T-helper 9 cell (primary cell): ENCODE measurements at places on chromosomes 7 and 10.

GRCh38 chr10:132506711-132507408, 30.7 kb upstream of the INPP5A start:
- no peak for DNase-seq

- no peak for DNase-seq
Observed at GRCh38 chr10:25483999-25484398, 309.2 kb downstream of the GPR158 start.

DNA sequence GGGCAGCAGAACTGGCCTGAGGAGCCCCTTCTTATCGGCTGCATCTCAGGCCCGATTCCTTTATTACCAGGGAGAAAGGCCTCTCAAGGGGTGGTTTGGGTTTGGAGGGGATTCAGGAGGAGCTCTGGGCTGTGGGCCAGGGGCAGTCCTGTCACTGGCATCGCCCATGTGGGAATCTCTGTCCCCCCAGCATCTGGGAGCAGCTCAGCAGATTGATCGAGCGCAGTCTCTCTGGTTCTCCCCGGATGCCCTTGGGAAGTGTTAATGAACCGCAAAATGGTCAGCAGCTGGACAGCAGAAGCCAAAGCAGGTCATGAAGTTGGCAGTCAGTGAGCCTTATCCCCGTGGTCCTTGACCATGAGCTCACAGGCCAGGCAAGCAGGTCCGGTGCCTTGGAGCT, 104.4 kb upstream of the ANLN start:
- DNase-seq = no peak

GRCh38 chr7:85471740-85472139, 284.9 kb upstream of the SEMA3D start:
- DNase-seq = no peak

DNA sequence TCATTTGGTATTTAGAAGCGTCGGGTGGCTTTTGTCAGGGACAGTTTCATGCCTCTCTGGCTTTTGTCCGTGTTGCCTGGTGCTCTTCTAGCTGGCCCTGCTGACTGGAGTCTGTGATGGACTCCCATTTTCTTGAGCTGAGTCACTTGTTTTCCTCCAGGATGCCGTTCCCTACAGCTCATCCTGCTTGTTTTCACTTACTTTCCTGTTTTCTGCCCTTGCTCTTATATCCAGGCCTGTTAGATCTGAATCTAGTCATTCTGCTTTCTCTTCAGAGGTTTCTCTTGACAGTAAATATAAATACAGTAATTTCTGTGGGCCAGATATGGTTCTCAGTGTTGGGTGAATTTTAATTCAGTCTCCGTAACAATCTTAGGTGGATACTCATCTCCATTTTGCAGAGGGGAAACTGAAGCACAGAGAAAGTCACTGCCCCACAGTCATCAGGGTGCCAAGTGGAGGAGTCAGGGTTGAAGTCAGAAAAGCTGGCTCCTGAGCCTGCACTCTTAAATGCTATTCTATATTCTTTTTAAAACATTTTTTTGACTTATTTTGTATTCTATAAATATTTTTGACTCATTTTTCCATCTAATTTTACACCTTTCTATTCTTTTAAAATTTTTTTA, 85.4 kb downstream of the CCNY start:
- no peak for DNase-seq

- DNase-seq = no peak
Observed at GRCh38 chr10:128062331-128062880, 63.8 kb downstream of the MKI67 start.

DNA sequence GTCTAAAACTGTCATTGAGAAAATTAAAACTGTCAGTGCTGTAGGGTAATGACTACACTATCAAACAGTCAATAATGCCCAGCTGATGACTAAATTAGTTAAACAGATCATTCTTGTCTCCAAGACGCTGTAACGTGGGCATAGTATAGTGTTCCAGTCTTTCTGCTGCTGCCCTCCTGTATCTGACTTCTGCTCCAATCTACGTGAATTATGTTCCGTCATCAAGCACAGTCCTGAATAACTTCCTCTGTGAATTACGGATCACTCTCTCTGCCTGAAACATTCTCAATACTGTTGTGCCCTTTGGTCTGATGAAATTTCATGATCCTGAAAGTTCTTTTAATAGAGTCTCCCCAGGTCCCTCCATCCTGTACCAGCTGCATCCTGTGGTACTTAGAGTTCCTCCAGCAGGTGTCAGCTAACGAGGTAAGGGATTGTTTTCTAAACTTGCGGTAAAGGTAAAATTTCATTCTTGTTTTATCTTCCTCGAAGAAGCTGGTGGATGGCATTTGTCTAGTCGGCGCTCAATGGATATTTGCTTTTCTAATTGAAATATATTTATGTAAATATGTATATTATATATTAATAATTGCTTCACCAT, 393.5 kb upstream of the ADARB2 start:
- DNase-seq = no peak

DNA sequence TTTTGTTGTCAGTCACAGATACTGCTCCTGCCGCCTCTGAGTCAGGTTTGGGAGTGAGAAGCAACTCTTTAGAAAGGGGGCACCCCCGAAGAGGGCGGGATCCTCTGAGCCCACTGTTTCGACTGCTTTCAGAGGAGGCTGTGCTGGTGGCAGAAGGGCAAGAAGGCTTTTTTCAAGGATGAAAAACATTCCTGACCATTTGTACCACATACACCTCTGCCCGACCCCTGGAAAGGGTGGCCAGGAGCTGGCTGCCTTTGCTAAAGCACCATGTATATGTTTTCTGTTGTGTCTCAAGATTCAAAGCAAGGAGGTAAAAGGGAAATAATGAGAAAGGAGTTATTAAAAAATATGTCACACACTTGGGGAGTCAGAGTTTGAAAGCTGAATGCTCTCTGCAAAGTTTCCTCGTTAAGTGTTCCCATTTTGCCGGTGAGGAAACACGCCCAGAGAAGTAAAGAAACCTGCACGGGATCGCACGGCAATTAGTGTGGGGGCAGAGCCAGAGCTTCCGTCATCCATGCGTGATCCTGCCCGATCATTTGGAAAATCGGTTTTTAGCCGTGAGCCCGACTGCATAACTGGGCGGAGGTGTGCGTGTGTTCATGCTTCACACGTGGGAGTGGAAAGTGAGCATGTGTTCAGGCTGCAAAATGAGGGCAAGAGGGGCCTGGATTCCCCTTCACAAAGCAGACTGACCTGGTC, 163.2 kb downstream of the ADAM12 start:
- no peak for DNase-seq

- DNase-seq = no peak
Observed at GRCh38 chr10:13945390-13946208, 358.8 kb downstream of the PRPF18 start.

GRCh38 chr10:12636571-12636970, 287.2 kb downstream of the CAMK1D start:
- no peak for DNase-seq

DNA sequence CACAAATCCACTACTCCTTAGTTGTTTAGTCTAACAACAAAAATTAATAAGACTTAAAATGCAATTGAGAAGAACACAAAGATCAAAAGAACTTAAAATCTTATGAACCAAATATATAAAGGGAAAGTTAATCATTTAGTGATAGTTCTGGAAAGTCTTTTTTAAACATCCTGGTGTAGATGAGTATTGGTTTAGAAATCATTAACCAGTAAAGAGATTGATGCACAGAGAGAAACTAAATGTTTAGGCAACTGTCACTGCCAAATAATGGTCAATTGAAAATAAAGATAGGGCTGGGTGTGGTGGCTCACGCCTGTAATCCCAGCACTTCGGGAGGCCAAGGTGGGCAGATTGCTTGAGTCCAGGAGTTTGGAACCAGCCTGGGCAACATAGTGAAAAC, 44.9 kb downstream of the SP8 start:
- no peak for DNase-seq

GRCh38 chr7:40673285-40673684, 538.5 kb downstream of the SUGCT start:
- no peak for DNase-seq

DNA sequence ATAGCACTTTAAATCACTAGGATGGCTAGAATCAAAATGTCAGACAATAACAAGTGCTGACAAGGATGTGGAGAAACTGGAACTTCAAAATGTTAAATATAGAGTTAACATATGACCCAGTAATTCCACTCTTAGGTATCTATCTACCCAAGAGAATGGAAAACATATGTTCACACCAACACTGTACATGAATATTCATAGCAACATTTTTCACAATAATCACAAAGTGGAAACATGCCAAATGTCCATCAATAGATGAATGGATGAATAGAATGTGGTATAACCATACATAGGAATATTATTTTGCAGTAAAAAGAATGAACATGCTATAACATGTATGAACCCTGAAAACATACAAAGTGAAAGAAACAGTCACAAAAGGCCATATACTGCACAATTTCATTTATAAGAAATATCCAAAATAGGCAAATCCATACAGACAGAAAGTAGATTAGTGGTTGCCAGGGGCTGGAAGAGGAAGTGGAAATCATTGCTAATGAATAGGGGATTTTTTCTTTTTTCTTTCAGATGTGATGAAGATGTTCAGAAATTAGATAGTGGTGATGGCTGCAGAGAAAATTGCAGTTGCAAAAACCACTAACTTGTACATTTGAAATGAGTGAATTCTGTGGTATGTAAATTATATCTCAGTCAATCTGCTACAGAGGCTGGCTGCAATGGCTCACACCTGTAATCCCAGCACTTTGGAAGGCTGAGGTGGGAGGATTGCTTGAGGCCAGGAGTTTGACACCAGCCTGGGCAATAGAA, 93.0 kb downstream of the CPVL start:
- no peak for DNase-seq

- DNase-seq = no peak
Observed at GRCh38 chr7:124457841-124458240, 307.8 kb downstream of the GPR37 start.

DNA sequence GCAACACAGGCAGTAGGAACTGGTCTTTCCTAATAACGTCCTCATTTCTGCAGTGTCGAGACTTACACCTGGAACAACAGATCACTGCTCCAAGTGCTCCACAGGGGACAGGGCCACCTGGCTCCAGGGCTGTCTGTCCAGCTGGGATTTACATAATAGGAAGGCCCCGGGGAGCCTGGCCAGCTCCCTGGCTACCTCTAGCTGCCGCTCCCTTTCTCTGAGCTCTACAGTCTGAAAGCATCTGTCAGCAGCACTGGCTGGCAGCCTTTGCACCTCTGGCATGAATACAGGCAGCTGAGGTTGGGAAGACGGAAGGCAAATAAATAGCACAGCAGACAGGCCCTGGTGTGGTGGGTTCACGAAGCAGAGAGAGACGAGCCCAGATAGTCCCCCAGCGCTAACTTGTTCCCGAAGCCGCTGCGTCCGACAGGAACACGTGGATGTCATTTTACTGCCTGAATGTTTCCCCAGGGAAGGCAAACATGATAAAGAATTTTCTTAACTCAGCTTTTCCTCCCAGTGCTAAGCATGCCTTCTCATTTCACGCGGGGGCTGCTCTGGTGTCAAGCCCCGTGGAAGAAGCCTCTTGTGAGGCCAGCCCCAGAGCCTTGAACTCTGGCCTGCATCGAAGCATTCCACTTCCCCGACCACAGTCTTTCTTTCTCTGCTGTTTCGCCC, 105.4 kb downstream of the ITIH5 start:
- DNase-seq = no peak

- DNase-seq = no peak
Observed at GRCh38 chr7:132430041-132430855, 146.0 kb downstream of the PLXNA4 start.

GRCh38 chr10:112883360-112884178, 66.5 kb upstream of the TCF7L2 start:
- no peak for DNase-seq

- no peak for DNase-seq
Observed at GRCh38 chr7:15544050-15544449, 17.8 kb downstream of the AGMO start.

DNA sequence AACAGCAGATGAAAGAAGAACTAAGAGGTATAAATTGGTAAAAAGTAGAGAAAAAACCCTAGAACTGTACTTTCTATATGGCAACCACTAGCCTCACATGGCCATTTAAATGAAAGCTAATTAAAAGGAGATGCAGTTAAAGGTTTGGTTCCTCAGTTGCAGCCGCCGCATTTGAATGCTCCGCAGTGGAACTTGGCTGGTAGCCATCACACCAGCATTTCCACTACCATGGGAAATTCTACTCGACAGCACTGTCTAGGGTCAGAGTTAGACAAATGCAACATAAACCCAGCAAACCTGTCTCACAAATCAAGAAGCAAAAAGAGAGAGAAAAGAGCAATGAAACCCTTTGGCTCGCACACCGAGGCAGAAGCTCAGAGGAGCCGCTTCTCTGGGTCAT, 29.7 kb downstream of the VIPR2 start:
- no peak for DNase-seq

GRCh38 chr7:51255536-51256208, 60.9 kb downstream of the COBL start:
- DNase-seq = no peak

GRCh38 chr7:2023877-2024566, 208.7 kb downstream of the MAD1L1 start:
- DNase-seq = no peak

DNA sequence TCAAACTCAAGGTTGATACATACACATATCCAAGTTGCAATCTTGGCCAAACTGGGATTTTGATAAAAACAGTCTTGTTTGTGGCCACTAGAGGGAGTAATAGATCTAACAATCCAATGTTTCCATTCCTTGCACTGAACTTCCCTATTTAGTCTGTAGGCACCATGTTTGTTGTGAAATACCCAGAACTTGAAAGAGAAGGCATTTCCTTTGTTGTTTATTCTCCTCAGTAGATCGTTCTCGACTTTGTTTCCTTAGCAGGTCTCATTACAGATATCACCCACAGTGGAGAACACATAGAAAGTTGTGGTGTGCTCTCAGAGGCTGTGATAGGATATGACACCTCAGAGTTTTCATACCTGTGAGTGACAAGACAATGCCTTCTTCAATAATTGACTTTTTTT, 70.3 kb upstream of the MXI1 start:
- no peak for DNase-seq

- DNase-seq = no peak
Observed at GRCh38 chr10:79026806-79027146, 42.0 kb upstream of the ZMIZ1 start.

GRCh38 chr7:44994877-44995554, 5.0 kb upstream of the CCM2 start:
- DNase-seq = no peak

GRCh38 chr10:25824050-25824449, 110.0 kb upstream of the MYO3A start:
- no peak for DNase-seq

DNA sequence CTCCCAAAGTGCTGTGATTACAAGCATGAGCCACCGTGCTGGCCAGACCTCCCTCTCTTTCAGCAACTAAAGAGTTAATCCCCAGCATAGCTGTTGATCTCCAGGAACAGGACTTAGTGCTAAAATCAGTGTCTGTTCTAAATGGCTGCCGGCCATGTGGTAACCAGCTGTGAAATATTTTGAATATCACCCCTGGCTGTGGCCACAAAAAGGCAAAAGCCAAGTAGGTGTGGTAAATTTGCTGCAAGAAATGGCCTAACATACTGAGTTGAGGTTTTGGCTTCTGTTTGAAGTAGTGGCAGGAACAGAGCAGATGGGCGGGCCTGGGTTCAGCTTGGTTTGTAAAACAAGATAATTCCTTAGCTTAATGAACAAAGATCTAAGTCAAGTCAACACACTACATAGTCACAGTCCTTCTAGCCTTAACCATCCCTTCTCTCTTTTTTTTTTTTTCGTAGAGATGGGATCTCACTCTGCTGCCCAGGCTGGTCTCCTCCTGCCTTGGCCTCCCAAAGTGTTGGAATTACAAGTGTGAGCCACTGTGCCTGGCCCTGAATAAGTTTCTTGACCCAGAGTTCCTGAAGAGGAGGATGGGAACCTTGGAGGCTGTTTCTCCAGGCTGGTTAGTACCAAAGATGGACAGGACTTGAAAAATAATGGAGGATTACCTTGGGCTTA, 22.7 kb upstream of the AGFG2 start:
- DNase-seq = peak; percentile 26
